ENCODE measurements at places on chromosomes 7 and 10.

GRCh38 chr7:137539111-137539715 is 195.7 kb upstream of the PTN start:
- H3K36me3 ChIP-seq: no peaks in the 10 kb centered on the region
- DNase-seq: no peak
- no peaks in the 10 kb centered on the region for H3K4me1 ChIP-seq
- no peak overlapping the region for H3K27ac ChIP-seq
- no peak overlapping the region for H3K4me3 ChIP-seq
- H3K27me3 ChIP-seq: peaks cover 1% of the 10 kb centered on the region

GRCh38 chr10:32273336-32273735 is 73.6 kb downstream of the EPC1 start:
- H3K4me1 ChIP-seq: peaks cover 1% of the 10 kb centered on the region
- no peaks in the 10 kb centered on the region for H3K27me3 ChIP-seq
- H3K4me3 ChIP-seq: no peak overlapping the region
- no peak overlapping the region for H3K27ac ChIP-seq
- DNase-seq: no peak
- H3K36me3 ChIP-seq: peaks cover 32% of the 10 kb centered on the region

DNA sequence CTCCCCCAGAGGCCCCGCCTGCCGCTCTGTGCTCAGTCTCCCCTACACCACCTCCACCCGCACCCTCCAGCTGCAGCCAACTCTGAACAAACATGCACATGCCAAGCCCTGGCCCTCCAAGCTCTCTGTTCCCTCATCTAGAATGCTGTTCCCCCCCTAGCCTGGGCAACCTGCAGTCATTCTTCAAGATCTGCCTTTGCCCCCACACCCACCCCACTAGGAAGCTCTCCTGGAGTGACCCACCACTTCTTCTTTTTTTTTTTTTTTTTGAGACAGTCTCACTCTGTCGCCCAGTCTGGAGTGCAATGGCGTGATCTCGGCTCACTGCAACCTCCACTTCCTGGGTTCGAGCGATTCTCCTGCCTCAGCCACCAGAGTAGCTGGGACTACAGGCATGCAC is 13.7 kb downstream of the MYL10 start:
- no peaks in the 10 kb centered on the region for H3K4me1 ChIP-seq
- H3K27ac ChIP-seq: no peak overlapping the region
- H3K36me3 ChIP-seq: no peaks in the 10 kb centered on the region
- DNase-seq: no peak
- no peak overlapping the region for H3K4me3 ChIP-seq
- no peaks in the 10 kb centered on the region for H3K27me3 ChIP-seq

GRCh38 chr10:58981846-58982245 is 194.6 kb upstream of the PHYHIPL start:
- no peak overlapping the region for H3K27ac ChIP-seq
- H3K4me1 ChIP-seq: no peaks in the 10 kb centered on the region

DNA sequence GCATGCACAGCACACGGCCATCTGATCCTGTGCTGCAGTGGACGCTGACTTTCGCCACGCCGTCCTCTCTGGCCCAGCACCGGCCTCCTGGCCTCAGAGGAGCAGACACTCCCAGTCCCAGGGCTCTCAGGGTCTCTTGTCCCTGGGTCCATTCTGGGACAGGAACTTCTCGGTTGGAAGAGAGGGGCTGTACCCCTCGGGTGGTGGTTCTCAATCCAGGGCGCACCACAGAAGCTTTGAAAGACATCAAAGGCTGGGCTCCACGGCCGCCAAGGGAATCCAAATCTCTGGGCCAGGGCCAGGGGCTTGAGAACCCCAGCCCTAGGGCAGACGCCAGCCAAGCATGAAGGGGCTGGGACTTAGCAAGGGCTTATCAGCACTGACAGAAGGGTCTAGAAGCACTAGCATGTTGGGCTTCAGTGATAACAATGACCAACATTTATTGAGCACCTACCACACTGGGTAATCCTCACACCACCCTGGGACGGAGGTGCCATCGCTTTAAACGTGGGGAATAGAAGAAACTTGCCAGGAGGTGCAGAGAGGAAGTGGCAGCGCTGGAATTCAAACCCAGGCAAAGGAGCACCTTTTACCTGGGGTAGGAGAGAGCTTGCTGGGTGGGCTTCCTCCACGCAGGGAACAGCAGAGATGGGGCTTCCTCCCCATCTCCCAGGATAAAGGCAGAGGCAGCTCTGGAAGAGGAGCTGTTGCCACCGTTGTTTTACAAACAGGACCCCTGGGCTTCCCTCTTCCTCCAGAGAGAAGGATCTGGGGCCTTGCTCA is 1.8 kb upstream of the PYROXD2 start:
- H3K4me1 ChIP-seq: peaks cover 8% of the 10 kb centered on the region
- H3K27ac ChIP-seq: no peak overlapping the region
- H3K4me3 ChIP-seq: no peak overlapping the region
- peaks cover 5% of the 10 kb centered on the region for H3K36me3 ChIP-seq

- no peak overlapping the region for H3K4me3 ChIP-seq
- H3K27me3 ChIP-seq: peaks cover 2% of the 10 kb centered on the region
- no peaks in the 10 kb centered on the region for H3K36me3 ChIP-seq
- no peaks in the 10 kb centered on the region for H3K4me1 ChIP-seq
- DNase-seq: no peak
- no peak overlapping the region for H3K27ac ChIP-seq
These were observed 148.8 kb downstream of the MAGI2 start for GRCh38 chr7:79304711-79305110.

GRCh38 chr7:128427289-128427891 is 17.6 kb upstream of the IMPDH1 start:
- H3K27ac ChIP-seq: no peak overlapping the region
- no peak overlapping the region for H3K4me3 ChIP-seq
- peaks cover 10% of the 10 kb centered on the region for H3K4me1 ChIP-seq
- H3K27me3 ChIP-seq: peaks cover 7% of the 10 kb centered on the region
- no peaks in the 10 kb centered on the region for H3K36me3 ChIP-seq

- H3K4me3 ChIP-seq: peak within 1 kb of the TSS; percentile 58
- H3K4me1 ChIP-seq: peaks cover 8% of the 10 kb centered on the region
- H3K36me3 ChIP-seq: no peaks in the 10 kb centered on the region
- DNase-seq: no peak
- no peak within 1 kb of the TSS for H3K27ac ChIP-seq
These were observed at the start of gene ENO4 for GRCh38 chr10:116849248-116850057. Gene ENO4, plus strand, starts transcription at chr10:116849499. Its CDS starts 68 bp downstream, at chr10:116849567.

DNA sequence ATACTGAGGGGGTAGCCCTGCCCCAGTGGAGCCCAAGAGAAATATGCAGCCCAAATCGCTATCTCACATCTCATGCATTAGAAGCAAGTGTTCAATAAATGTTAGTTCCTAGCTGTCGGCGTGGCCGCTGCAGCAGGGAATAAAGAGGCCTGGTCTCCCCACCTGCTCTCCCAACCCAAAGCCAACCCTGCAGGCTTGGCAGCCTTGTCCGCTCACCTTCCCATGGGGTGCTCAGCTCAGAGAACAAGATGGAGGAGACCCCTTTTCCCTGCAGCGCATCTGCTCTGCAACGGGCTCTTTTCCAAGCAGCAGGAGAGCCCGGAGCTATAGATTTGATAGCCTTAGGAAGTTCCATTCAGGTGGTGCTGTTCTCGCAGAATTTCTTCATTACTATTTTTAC is 12.0 kb upstream of the DOCK1 start:
- H3K27me3 ChIP-seq: no peaks in the 10 kb centered on the region
- H3K4me1 ChIP-seq: peaks cover 2% of the 10 kb centered on the region
- H3K4me3 ChIP-seq: no peak overlapping the region

GRCh38 chr7:109354000-109354399 is 784.3 kb downstream of the DNAJB9 start:
- no peak for DNase-seq
- no peaks in the 10 kb centered on the region for H3K4me1 ChIP-seq
- no peaks in the 10 kb centered on the region for H3K27me3 ChIP-seq

- peaks cover 9% of the 10 kb centered on the region for H3K36me3 ChIP-seq
- peaks cover 37% of the 10 kb centered on the region for H3K4me1 ChIP-seq
- H3K27me3 ChIP-seq: peaks cover 3% of the 10 kb centered on the region
- peak overlapping the region; percentile 86 for H3K4me3 ChIP-seq
- peak overlapping the region; percentile 87 for H3K27ac ChIP-seq
These were observed 674 bp upstream of the OSBPL3 start for GRCh38 chr7:24980534-24981170.

DNA sequence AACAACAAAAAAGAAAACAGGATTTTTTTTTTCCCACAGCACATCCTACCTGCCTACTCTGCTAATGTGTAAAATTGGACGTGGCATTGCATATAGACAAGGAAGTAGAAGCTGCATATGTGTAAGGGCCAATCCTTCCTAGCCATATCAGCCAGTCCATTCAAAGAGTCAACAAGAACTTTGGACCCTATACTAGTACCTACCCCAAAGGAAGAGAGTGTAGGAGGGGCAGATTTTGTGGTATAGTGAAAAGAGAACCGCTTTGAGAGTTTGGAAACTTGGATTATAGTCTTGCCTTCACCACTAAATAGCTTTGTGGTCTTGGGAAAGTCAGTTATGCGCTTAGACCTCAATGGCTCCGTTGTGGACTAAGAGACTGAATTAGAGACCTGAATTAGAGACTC is 12.1 kb upstream of the MCU start:
- H3K4me1 ChIP-seq: no peaks in the 10 kb centered on the region
- H3K4me3 ChIP-seq: no peak overlapping the region
- DNase-seq: no peak

GRCh38 chr10:62826273-62826672 is 10.1 kb upstream of the EGR2 start:
- no peak overlapping the region for H3K27ac ChIP-seq
- no peaks in the 10 kb centered on the region for H3K36me3 ChIP-seq
- DNase-seq: no peak
- peaks cover 6% of the 10 kb centered on the region for H3K27me3 ChIP-seq

DNA sequence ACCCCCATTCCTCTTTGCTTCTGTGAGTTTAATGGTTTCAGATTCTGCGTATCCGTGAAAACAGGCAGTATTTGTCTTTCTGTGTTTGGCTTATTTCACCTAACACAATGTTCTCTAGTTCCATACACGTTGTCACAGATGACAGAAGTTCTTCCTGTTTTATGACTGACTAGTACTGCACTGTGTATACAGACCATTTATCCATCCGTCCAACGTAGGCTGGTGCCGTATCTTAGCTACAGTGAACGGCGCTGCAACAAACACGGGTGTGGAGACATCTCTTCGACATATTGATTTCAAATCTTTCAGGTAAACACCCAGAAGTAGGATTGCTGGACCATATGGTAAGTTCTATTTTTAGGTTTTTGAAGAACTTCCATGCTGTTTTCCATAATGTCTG is 181.7 kb downstream of the PARD3 start:
- no peaks in the 10 kb centered on the region for H3K36me3 ChIP-seq
- no peak for DNase-seq
- no peak overlapping the region for H3K4me3 ChIP-seq
- peaks cover 2% of the 10 kb centered on the region for H3K27me3 ChIP-seq
- H3K4me1 ChIP-seq: peaks cover 4% of the 10 kb centered on the region
- no peak overlapping the region for H3K27ac ChIP-seq

GRCh38 chr7:84913731-84914130 is 273.1 kb downstream of the SEMA3D start:
- H3K27ac ChIP-seq: no peak overlapping the region
- H3K4me3 ChIP-seq: no peak overlapping the region
- H3K36me3 ChIP-seq: no peaks in the 10 kb centered on the region
- no peaks in the 10 kb centered on the region for H3K4me1 ChIP-seq
- no peaks in the 10 kb centered on the region for H3K27me3 ChIP-seq

GRCh38 chr10:123346581-123346980 is 192.4 kb downstream of the BUB3 start:
- DNase-seq: no peak
- no peaks in the 10 kb centered on the region for H3K36me3 ChIP-seq
- no peak overlapping the region for H3K27ac ChIP-seq
- no peaks in the 10 kb centered on the region for H3K4me1 ChIP-seq

- H3K36me3 ChIP-seq: no peaks in the 10 kb centered on the region
- no peak for DNase-seq
- no peaks in the 10 kb centered on the region for H3K27me3 ChIP-seq
- no peaks in the 10 kb centered on the region for H3K4me1 ChIP-seq
These were observed 141.2 kb upstream of the ABCB5 start for GRCh38 chr7:20474249-20474648.

DNA sequence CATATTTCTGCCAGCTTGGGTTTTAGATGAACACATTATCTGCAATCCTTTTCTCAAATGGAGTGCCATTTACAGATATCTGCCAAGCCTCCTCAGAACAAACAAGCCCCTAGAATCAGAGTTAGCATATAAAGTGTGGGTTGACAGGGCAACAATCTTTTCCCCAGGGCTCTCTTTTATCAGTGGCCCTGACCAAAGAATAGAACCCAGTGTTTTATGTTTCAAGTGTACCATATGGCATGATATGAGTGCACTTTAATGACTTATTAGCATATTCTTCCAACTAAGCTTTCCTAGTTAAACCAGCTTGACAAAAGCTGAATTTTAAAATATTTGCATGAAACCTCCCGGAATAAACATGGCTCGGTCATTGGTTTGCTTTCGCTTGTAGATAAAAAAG is 57.3 kb downstream of the EVX1 start:
- H3K36me3 ChIP-seq: no peaks in the 10 kb centered on the region
- no peak for DNase-seq
- no peak overlapping the region for H3K4me3 ChIP-seq
- H3K27me3 ChIP-seq: peaks cover 7% of the 10 kb centered on the region

DNA sequence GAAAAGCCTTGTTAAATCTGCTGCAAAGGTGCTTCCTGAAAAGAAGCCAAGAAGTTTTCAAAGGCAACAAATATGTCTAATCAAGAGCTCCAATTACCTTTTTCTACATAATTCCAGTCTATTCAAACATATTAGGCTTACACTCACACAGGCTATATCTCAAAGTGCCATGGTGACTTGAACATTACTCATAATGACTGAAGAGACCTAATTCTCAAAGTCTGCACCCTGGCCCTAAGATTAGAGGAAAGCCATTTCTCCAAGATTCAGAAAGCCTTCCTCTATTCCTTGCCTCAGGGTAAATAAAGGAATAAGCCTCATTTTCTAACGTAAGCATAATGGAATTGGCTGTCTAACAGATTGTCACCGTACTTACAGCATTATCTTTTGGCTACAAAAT is 78.3 kb upstream of the THSD7A start:
- DNase-seq: no peak
- H3K36me3 ChIP-seq: no peaks in the 10 kb centered on the region
- no peaks in the 10 kb centered on the region for H3K27me3 ChIP-seq
- H3K4me1 ChIP-seq: no peaks in the 10 kb centered on the region

- no peaks in the 10 kb centered on the region for H3K4me1 ChIP-seq
- DNase-seq: no peak
- no peak overlapping the region for H3K27ac ChIP-seq
- H3K4me3 ChIP-seq: no peak overlapping the region
- H3K27me3 ChIP-seq: peaks cover 12% of the 10 kb centered on the region
- no peaks in the 10 kb centered on the region for H3K36me3 ChIP-seq
These were observed 71.4 kb upstream of the DYNC1I1 start for GRCh38 chr7:95700917-95701316.

GRCh38 chr10:72332423-72333111 is 22.2 kb downstream of the DNAJB12 start:
- H3K4me3 ChIP-seq: peak overlapping the region; percentile 91
- no peaks in the 10 kb centered on the region for H3K27me3 ChIP-seq
- peak overlapping the region; percentile 100 for H3K27ac ChIP-seq
